ENCODE measurements at places on chromosomes 16 and 17.

GRCh38 chr16:28534542-28535373 lies 4.0 kb downstream of the NUPR1 start:
- DNase-seq: no peak

DNA sequence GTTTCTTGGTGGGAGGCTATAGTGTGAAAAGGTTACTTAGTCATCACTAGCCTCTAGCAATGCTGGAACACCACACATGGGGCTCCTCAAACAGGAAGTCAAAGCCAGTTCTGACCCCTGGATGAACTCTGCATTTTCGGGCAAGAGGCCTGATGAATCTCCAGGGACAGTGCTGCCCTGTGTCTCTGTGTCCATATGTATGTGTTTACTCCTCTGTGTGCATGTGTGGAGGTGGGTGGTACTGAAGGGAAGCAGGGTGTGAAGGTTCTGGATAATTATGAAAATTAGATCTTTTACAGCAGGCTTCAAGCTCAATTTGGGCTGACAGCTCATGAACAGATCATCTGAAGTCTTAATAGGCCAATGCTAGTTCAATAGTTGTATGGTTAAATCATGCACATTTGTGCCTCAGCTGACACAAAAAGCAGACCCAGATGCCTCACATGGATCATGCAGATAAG lies 133.6 kb downstream of the SNX11 start:
- no peak for DNase-seq

- no peak for DNase-seq
These were observed 29.4 kb upstream of the POLR3E start for GRCh38 chr16:22267764-22268163.

GRCh38 chr17:78376161-78376560 lies 2.3 kb upstream of the PGS1 start:
- no peak for DNase-seq

DNA sequence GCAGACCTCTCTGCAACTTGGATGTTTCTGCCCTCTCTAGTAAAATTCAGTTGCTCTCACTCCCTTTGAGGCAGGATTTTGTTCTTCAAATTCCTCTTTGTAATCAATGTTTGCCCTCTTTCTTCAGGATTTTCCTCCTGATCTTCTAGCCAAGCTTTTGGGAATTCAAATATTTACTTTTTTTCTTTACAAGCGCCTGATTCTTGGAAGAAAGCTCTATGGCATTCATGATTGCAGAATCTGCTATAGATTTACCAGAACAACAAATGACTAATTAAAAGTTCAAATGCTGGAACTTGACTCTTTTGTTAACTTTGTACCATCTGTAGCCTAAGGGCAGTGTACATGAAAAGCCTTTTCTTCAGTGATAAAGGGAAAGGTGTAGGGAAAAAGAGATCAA lies 63.7 kb upstream of the SHISA6 start:
- DNase-seq: no peak

DNA sequence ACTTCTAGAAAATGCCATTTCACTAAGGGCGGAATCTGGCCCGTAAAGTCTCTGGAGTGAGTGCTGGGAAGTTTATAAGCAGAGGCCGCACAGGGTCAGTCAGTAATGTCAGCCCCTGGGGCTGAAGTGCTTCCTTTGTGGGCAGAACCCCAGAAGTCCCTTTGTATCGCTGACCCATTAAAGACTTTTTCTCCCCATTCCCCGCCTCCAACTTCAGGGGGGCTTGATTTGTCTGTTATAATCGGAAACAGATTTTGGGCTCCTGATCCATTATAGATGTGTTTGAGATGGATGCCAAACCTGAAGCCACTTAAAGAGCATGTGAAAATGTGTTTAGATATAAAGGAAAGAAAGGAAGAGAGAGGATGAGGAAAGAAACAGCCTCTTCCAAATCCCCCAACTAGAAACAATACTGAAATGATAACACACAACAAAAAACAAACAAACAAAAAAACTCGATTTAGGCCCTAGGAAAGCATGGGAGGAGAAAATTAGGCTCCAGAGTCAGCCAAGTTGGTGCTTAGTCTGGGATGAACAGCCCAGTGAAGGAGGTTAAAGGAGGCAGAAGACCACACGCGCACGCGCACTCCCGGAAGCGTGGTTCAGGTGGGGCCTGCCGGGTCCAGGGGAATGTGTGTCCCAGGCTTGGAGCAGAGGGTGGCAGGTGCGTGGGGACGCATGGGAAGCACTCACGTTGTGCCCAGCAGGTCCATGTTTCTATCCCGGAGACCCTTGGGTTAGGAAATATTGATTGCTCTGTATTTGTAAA lies 27.1 kb downstream of the MSI2 start:
- DNase-seq: no peak

DNA sequence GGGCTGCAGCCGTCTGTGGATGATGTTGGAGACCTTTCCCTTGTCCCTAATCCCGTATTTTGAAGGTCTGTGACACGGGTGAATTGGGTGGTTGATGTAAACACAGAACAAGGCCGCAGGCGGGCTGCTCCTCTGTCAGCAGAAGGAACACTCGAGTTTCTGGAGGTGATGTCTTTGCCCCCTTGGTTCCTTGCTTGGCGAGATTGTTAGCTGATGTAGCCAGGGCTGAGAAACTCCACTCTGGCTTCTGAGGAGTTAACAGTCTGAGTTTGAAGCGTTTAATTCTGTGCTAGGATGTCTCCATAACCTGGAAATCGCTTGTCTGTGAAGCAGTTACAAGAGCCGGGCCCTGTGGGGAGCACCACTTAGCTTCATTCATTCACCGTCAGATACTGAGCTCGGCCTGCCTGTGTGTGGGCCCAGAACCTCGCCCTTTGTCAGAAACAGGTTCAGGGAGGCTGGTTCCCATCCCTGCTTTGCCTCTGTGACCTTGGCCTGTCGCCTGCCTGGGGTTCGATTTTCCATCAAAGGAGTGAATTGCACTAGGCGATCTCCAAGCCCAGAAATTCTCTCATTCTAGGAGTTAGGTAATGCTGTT lies 1.3 kb downstream of the MAPK8IP3 start:
- DNase-seq: no peak

DNA sequence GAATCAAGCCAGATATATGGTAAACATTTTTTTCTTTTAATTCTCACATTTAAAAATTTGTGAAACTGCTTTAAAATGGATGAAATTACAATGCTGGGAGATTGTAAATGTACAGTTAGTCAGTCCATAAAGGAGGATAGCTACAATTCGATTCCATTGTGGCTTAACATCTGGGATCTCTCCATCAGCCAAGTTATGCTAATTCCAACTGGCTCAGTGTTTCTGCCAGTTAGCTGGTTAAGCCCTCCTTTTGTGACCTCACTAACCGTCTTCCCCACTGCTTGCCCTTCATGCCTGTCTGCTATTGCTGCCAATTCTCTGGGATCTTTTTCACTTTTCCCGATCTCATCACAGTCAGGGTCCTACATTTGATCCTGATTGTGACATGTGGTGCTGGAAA lies 1347.6 kb downstream of the CDH11 start:
- DNase-seq: no peak

GRCh38 chr17:72270273-72270924 lies 149.6 kb downstream of the SOX9 start:
- DNase-seq: no peak

DNA sequence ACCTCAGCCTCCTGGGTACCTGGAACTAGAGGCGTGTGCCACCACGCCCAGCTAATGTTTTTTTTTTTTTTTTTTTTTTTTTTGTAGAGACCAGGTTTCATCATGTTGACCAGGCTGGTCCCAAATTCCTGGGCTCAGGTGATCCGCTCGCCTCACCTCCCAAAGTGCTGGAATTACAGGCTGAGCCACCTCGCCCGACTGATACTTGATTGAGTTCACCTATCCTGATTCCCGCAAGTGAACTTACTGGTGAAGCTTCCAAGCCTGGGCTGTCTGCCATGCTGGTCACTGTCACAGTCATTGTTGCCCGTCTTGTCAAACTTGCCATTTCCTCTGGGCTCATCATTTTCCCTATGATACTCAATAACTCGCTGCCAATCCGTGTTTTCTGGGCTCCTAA lies 71.1 kb upstream of the MTMR4 start:
- no peak for DNase-seq

- no peak for DNase-seq
These were observed 53.7 kb upstream of the ZNF267 start for GRCh38 chr16:31819948-31820347.

GRCh38 chr16:30112197-30113030 lies 923 bp downstream of the GDPD3 start:
- no peak for DNase-seq

DNA sequence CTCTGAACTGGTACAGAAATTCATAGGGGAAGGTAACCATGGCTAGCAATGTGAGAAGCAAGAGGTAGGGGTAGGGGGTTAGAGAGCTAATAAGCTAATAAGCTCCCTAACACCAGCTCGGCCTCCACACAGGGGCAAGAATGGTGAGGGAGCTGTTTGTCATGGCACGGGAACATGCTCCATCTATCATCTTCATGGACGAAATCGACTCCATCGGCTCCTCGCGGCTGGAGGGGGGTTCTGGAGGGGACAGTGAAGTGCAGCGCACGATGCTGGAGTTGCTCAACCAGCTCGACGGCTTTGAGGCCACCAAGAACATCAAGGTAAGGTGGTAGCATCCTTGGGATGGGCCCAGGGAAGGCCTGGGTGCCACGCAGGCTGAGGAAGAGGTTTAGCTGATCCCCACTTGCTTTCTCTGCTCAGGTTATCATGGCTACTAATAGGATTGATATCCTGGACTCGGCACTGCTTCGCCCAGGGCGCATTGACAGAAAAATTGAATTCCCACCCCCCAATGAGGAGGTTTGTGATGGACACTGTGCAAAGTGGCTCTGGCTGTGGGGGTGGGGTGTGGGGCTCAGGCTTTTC lies 3.5 kb upstream of the FTSJ3 start:
- DNase-seq: no peak

DNA sequence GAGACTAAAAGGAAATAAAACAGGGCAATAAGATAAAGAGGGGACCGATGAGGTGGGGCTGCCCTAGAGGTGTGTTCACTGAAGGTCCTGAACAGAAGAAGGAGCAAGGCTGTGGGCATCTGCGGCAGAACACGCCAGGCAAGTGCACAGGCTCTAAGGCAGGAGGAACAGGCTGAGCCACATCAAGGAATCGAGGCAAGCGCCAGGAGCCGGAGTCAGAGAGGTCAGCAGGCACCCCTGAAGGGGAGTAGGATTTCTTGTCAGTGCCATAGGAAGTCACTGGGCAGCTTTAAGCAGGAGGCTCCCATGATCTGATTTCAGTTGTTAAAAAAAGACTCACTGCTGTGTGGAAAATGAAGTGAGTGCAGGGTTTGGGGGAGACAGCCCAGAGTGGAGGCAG lies 186.5 kb downstream of the KATNIP start:
- no peak for DNase-seq
